ENCODE measurements at places on chromosomes 4 and X.

GRCh38 chr4:121397941-121398601 is 17.3 kb upstream of the QRFPR start:
- DNase-seq, result no peak

DNA sequence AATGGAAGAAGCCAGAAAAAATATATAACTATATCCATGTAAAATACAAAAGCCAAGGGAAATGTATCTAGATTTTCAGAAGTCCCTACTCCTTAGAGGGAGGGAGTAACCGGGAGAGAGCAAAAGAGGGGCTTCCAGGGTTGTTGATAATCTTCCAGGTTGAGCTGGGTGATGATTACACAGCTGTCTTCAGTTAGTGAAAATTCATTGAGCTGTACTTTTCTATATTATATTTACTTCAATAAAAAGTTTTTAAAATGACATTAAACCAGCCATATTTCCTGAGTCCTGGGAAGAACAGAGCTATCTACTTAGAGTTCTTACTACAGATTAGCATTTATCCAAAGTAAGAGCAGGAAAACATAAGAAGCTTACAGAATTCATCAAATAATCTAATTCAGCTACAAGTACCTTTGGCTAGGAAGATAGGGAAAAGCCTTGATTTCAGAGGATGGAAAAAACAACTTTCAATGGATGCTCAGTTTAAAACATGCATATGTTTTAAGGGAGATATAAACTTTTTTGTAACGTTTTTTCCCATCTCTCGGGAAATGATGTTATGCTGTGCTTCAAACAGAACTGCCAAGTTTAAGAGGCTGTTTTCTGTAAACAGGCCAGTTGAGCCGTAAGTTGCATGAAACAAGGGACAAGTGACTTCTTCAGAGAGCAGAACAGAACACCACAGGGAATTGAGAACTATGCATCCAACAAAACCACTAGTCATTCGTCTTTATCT is 204.6 kb downstream of the SCFD2 start:
- no peak for DNase-seq

GRCh38 chrX:2928191-2928582 is 952 bp downstream of the ARSD start:
- no peak for DNase-seq

GRCh38 chrX:22445880-22446279 is 173.2 kb downstream of the CBLL2 start:
- no peak for DNase-seq

DNA sequence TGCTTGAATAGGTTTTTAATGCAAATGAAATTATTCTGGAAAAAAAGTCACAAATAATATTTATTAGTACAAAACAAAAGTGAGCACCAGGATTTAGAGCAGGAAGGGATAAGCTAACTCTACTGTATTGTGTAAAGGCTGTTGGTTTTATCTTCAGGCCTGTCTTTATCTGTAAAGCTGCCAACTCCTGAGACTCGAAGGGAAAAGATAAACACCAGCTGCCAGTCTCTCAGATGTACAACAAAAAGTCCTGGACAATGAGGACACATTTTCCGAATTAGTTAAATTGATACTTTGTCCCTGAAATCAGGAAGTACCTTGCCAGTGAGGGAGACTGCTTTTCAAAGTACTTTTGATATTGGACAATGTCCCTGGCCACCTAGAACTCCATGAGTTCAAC is 8.8 kb downstream of the DDX60 start:
- DNase-seq, result no peak

DNA sequence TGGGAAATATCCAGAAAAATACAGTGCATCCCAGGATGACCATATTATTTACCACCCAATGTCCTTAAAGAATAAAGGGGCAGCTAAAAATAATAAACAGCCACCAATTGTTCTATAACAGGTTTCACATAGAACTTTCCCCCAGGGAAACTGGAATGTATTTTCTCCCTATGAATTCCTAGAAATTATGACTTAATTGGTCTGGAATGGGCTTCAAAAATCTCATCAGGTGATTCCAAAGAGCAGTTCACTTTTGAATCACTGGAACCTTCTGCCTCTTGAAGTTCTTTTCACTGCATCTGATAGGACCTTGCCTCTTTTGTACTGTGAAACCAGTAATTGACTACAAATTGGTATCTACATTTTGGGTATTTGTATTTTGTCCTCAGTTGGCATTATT is 119.3 kb downstream of the ZNF330 start:
- DNase-seq, result no peak

DNA sequence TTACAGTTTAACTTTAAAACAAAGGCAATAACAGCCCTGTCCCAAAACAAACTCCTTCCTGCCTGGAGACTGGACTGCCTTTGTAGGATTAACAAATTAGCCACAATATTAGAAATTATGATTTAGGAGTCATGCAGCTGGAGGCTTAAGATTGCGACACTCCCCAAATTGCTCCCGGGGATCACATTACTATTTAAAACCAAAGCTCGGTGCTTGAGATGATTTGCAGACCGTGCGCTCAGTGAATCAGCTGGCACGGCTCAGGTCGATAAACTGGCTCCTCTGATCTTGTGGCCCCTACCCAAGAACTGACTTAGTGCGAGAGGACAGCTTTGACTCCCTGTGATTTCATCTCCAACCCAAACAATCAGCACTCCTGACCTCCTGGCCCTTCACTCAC is 829.3 kb downstream of the NLGN4X start:
- no peak for DNase-seq

Data from CMK (cell line).